CD4-positive, alpha-beta T cell treated with Interleukin-15 for 1 hour (primary cell): ENCODE measurements at places on chromosomes 5 and 9.

GRCh38 chr9:134066526-134066912 lies 1.3 kb downstream of the BRD3 start:
- no peak for DNase-seq

DNA sequence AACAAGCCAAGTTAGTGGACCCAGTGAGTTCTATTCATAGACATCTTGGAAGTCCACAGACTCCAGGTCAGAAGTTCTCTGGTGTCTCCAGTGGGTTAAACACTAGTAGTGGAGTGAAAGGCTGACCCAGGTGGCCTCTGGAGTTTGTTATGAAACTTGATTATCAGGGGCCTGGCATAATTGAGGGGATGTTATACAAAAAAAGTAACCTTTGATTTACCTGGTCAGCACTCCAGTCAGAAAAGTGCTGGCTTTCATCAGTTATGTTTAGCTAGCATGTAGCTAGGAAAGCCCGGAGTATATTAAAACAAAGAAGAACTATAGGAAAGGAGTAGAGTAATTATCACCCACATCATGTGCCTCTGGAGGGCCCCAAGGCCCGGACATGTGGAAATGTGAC lies 171.1 kb downstream of the CD180 start:
- DNase-seq = no peak

- no peak for DNase-seq
Observed at GRCh38 chr5:66197764-66198405, 53.8 kb downstream of the SREK1 start.

GRCh38 chr5:147398860-147399259 lies 111.0 kb downstream of the DPYSL3 start:
- DNase-seq = no peak
